ENCODE measurements at places on chromosomes 5 and 9.
A peak's percentile ranks its signal among the peaks of the same experiment; 100 is the strongest.

- DNase-seq: no peak
Measured at GRCh38 chr9:74322661-74323314, 174.3 kb upstream of the RORB start.

GRCh38 chr9:1979741-1980367 is 35.3 kb upstream of the SMARCA2 start:
- no peak for DNase-seq

DNA sequence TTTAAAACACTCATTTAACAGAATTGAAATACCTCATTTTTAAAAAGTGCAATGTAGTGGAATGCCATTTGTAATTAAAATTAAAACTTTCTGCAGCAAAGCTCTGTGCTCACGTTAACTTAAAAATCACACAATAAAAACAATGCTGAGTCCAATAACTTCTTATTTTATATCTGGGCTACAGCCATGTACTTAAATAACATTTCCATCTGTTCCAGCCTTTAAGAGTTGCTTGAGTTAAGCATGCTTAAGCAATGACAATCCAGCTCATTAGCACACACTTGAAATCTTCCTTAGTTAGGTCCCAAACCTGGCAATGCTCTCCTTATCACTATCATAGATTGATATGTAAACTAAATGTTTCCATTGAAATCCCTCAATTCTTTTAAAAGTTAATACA is 132.3 kb upstream of the CDH12 start:
- no peak for DNase-seq

DNA sequence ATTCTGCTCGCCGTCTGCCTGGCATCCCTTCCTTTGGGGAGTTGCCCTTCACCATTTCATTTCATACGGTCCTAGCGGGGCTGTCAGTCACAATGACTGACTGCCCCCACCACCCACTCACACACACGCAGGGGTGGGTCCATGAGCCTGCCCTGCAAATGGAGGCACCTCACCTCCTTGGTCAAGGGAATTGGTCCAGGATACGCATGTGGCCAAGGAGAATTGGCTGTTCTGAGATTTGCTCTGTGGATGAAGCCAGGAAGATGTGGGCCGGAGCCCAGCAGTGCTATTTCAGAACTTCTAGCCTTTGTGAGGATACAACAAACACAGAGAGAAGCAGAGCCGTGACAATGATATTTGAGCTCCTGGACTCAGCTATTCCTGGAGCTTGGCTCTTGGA is 17.0 kb downstream of the C1QTNF2 start:
- peak; percentile 57 for DNase-seq

DNA sequence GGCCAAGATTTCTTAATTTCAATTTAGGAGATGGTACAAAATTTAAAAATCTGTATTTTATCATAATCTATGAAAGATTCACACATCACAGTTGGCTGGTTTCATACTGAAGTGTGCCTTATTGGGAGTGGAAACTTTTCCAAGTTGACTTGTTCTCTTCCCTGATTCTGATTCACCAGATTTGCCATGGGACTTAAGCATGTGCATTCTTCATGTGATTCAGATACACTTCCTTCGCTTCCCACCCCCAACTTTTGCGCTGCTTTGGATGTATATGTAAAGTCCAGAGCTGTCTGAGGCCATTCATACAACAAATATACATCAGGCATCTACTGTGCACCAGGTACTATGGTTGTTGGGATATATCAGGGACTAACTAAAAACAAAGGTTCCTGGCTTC is 34.4 kb downstream of the CPEB4 start:
- DNase-seq: no peak

- no peak for DNase-seq
Measured at GRCh38 chr9:110590816-110591215, 11.3 kb upstream of the SVEP1 start.

DNA sequence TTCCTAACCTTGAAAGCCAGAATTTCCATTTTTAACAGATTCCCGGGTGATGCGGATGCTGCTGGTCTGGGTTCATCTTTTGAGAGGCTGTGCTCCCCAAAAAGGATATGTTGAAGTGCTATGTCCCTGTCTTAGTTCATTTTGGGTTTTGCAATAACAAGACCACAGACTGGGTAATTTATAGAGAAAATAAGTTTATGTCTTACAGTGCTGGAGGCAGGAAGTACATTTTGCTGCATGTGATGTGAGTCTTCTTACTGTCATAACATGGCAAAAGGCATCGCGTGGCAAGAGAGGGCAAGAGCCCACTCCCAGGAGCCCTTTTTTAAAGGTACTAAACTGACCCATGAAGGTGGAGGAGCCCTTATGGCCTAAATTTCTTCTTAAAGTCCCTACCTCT is 114.1 kb downstream of the DAPK1 start:
- no peak for DNase-seq

DNA sequence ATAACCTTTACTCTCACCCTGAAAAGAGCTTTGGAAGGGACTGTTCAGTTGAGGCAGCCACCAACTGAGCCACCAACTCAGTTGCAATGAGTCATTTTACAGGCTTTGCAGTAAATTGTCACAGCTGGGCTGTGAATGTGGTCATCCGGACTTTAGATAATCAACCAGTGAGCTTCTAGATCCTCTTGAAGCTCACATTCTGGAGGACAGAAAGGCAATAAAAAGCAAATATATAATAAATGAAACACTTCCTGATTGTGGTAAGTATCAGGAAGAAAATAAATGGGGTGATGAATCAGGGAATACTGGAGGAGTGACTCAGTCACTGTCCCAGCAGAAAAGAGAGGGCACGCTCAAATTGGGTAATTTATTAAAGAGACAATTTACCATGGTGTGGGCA is 13.2 kb upstream of the C5orf58 start:
- no peak for DNase-seq

DNA sequence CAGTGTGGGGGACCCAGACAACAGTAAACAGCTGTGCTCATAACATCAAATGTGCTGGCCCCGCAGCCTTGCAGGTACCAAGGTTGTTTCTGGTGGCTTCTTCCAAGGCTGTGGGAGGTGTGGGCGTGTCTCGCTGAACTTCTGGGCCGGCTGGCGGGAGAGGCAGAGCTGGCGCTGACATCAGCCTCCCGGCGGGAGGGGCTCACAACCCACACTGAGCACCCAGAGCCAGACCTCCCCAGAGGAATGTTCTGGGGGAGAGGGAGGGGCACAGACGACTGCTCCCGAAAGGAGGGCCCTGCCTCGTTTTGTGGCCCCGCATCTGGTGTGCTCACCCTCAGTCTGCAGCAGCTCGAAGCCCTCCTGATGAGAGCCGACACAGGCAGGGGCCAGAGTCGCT is 6.9 kb upstream of the SLC12A7 start:
- no peak for DNase-seq

DNA sequence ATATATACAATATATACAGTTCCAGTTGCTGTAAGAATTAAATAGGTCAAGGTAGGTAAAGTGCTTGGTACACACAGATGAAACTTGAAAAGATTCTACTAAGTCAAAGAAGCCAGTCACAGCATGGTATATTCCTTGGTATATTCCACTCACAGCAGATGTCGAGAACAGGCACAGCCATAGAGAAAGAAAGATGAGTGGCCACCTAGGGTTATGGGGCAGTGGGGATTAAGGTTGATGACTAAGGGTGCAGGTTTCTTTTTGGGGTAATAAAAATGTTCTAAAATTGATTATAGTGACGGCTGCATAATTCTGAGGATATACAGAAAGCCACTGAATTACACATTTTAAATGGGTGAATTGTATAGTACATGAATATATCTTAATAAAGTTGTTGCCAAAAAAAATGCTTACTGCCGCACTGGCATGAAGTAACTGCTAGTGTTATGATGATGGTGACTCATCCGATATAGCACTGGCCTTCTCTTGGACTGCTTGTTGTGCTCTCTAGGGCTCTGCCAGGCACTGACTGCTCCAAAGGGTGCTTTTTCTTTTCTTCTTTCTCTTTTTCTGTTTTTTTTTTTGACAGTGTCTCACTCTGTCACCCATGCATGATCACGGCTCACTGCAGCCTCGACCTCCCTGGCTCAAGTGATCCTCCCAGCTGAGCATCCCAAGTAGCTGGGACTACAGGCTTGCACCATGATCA is 23.5 kb downstream of the TBC1D2 start:
- no peak for DNase-seq

- no peak for DNase-seq
Measured at GRCh38 chr9:75019654-75020053, 8.4 kb downstream of the CARNMT1 start.

DNA sequence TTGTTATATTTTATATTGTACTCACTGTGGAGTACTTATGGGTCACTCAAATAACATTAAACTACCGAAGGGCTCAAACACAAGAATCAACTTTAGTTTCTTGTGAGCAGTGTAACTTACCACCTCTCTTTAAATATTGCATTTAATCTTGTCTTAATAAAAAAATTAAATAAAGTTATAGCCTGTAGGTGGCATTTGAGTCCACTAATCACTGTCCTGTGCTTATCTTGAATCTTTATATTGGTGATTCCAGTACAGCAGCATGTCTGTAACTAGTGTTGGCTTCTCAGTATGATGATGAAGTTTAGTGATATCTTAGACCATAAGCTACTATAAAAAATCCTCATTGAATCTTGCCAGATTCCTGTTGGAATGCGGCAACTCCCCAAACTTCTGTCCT is 313.8 kb downstream of the FAM170A start:
- DNase-seq: no peak

GRCh38 chr5:137345396-137345795 is 153.7 kb downstream of the SPOCK1 start:
- DNase-seq: no peak

GRCh38 chr9:113737517-113738271 is 138.4 kb upstream of the ZNF618 start:
- peak; percentile 92 for DNase-seq

- no peak for DNase-seq
Measured at GRCh38 chr5:73564018-73564417, 1.4 kb downstream of the ANKRA2 start.

GRCh38 chr5:93428868-93429267 is 152.2 kb downstream of the NR2F1-AS1 start:
- no peak for DNase-seq
